ENCODE measurements at places on chromosomes 3 and 15.

DNA sequence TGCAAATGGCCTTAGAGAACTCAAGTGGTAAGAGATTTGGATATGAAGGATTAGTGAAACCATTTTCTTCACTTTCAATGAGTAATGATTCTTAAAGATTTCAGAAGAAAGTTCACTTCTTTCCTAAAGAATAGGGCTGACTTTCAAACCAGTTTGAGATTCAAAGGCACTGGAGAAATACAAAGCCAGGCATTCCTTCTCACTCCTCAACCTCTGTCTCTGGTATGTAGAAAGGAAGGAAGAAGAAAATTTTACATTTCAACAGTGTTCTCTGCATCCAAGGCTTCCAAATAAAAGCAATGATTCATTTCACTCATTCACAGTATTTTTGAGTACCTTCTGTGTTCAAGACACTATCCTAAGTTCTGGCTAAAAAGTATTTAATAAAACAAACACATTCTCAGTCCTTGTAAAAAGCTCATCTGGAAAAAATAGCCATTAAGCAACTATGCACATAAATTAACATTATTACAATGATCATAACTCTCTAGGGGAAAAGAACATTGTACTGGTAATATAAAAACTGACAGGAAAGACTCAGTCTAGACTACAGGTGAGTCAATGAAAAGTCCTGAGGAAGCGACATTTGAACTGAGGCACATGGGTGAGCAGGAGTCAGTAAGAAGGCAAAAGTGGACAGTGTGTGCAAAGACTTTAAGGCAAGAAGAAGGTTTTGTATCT is 79.5 kb downstream of the IMPG2 start:
- DNase-seq, result no peak

DNA sequence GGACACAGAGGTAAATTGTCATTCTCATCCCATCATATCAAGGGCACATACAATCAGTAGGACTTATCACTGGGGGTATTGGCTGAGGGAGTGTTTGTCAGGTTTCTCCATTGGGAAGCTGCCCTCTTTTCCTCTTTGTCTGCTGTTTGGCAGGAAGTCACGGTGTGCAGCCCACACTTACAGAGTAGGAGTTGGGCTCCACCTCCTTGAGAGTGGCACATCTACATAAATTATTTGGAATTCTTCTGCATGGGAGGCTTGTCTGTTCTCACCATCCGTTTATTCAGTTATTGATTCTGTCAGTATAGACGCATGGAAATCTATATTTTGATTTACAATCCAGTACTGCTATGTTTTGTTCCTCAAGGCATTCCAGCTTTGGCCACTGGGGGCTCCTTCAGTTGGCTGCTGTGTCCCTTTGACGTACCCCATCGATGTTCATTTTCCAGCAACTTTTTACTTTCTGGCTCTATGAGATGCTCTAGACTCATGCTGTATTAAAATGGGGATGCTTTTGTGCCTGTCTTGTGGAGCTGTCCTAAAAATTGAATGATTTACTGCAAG is 200.3 kb downstream of the SLCO3A1 start:
- DNase-seq, result no peak

GRCh38 chr3:194124193-194124592 is 11.8 kb upstream of the HES1 start:
- DNase-seq, result no peak

GRCh38 chr3:122390665-122391064 is 6.7 kb downstream of the FAM162A start:
- DNase-seq, result no peak

DNA sequence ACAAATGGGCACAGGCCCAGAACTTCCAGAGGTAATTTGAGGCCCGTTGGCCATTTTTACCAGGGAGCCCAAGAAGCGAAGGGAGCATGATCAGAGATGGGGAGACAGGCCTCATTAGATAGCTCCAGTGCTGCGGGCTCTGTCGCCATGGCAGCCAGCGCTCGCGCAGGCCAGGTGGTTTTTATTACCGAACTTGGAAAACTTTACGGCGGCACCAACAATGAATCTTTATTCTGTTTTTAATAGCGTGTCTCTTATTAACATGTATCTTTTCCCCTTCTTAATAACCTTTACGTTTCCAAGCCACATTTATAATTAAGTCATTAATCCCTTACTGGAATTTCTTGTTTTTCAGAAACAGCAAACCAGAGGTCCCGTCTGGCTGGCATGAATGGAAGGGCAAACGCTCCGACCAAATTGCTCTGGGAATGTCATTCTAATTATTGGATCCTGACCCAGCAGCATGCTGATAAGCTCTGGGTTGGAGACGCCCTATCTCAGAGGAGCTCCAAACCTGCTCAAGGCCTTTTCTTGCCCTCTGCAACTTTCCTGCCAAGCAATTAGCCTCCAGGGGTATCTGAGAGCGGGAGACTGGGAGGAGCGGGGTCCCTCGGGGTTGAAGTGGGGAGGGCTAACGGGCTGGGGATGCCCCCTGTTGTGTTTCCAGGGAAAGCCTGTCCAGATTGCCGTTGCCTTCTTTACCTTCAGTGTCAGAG is 256.4 kb downstream of the TLE3 start:
- no peak for DNase-seq

- no peak for DNase-seq
Observed at GRCh38 chr3:106908181-106908938, 468.9 kb upstream of the CCDC54 start.

DNA sequence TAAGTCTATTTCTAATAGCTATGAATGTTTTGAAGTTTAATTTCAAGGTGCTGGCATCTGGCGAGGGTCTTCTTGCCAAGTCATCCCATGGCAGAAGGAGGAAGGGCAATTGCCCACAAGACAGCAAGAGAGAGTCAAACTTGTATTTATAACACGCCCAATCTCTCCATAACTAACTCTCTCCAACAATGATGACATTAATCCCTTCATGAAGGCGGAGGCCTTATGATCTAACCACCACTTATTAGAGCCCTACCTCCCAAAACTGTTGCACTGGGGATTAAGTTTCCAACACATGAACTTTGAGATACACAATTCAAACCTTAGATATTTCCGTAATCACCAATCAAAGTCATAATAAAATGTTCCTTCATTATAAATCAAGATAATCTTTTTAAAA is 406.9 kb downstream of the CNTN6 start:
- no peak for DNase-seq

- DNase-seq, result no peak
Observed at GRCh38 chr3:123071146-123071545, 4.3 kb downstream of the PDIA5 start.

DNA sequence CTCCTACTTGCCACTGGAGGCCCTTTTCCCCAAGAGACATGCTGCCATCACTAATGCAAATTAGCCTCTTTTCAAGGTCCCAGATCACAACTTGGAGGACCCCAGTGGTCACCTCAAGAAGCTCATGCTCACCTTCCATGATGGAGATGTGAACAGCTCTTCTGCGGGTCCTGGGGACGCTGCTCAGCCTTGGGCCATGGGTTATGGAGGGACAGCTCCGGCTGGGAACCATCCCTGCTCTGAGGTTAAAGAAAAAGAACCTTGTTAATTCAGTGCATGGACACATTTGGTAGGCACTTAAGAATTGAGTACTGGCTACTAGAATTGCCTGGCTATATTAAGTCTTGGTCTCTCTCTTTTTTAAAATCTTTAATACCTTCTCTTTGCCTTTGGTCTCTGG is 56.8 kb downstream of the WDR76 start:
- no peak for DNase-seq
